ENCODE measurements at places on chromosomes 7 and 10. TPM values are rescaled to one million over a fixed set of nuclear protein-coding genes. Genes with fewer than 3 reads are reported as not detected.

The GJD4 gene
- total RNA-seq, result not detected

The CHAT gene
- total RNA-seq, result not detected

The PNLIPRP1 gene
- not detected for total RNA-seq

DNA sequence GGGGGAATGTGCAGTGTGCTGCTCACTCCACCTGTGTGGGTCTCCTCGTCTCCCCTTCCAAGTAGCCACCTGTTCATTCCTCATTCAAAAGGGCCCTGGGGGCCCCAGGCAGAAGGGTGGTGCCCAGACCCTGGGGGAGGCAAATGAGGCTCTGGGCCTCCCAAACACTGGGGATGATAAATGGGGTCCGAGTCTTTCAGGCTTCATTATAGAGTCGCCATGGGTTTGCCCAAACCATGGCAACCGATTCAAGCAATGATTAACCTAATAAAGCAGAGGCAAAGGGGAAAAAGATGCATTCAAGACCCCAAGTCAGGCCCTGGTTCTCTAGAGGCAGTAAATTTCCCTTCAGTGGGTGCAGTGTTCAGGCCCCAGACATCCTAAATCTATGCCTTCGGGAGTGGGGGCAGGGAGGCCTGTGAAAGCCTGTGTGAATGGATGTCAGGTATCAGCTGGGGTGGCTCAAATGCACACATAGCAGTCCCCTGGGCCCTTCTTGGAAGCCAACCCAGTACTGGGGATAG, 10.4 kb downstream of the NEUROG3 start:
- no peaks in the 10 kb centered on the region for H3K4me1 ChIP-seq
- H3K27me3 ChIP-seq, result peaks cover 67% of the 10 kb centered on the region
- no peak overlapping the region for H3K4me3 ChIP-seq
- no peak overlapping the region for H3K27ac ChIP-seq

GRCh38 chr7:90739716-90740115, 143.6 kb downstream of the CDK14 start:
- no peak overlapping the region for H3K4me3 ChIP-seq
- DNase-seq, result no peak
- H3K27me3 ChIP-seq, result no peaks in the 10 kb centered on the region
- H3K4me1 ChIP-seq, result no peaks in the 10 kb centered on the region

DNA sequence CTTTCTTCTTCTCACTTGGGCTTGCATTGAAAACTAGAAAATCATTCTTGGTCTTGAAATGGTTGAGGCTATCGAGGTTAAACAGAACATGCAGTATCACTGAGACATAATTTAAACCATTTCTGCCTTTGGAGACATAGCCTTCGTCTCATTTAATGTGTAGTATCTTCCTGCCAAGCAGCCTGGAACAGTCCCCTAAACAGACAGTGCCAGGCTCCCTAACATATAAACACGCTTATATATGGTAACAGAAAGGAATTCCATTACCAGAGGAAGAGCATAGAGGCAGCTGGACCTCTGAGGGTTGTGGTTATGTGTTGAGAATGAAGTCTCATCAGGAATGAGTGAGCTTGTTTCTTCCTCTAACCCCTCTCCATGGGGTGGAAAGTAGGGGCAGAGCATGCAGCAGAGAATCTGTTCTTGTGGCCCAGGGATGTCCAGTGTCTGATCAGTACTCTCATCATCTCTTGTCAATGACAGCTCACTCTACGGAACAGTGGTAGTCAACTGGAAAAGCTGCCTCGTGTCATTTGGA, 11.2 kb downstream of the CACNB2 start:
- H3K36me3 ChIP-seq, result peaks cover 8% of the 10 kb centered on the region
- H3K27ac ChIP-seq, result no peak overlapping the region
- H3K4me1 ChIP-seq, result peaks cover 20% of the 10 kb centered on the region
- no peaks in the 10 kb centered on the region for H3K27me3 ChIP-seq

All from stomach (tissue), 19 donors.